ENCODE measurements at places on chromosomes 2 and 18.

- no peak for DNase-seq
These were observed 1.6 kb upstream of the ASIC4 start for GRCh38 chr2:219512524-219513216.

DNA sequence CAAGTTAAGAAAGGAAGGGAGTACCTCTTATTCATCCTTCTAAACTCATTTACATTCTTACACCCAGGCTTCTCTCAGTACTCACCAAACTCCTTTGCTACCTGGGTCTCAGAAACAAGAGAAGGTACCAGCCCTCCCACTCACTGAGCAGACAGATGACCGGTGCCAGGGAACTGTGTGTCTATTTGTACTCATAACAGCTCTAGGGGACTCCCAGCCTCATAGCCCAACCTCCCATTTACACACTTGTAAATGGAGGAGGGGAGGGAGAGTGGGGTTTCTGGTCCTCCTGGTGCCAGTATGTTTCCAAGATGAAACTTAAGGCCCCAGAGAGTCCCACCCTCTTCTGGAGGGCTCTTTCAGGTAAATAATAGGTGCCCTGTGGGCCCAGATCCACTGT, 42.8 kb upstream of the SIGLEC15 start:
- no peak for DNase-seq

GRCh38 chr18:24986666-24987302, 365.2 kb downstream of the ZNF521 start:
- peak; percentile 16 for DNase-seq

DNA sequence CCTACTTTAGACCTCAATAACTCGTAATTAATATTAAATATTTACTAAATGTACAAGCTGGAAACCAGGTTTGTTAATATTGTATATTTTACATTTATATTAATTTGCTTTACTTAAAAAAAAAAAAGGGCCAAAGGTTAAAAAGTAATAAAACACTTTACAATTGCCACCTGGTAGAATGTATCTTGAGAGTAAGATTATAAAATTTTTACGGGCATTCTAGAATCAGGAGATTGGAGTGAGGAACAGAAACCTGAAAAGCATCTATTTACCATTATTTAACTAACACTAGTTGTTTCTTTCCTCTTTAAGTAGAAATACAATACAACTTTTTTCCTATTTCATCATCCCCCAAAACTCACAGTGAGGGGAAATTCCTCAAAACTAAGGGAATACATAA, 15.6 kb upstream of the STRN start:
- DNase-seq: no peak

GRCh38 chr2:138531913-138532312, 30.3 kb downstream of the SPOPL start:
- peak; percentile 59 for DNase-seq

DNA sequence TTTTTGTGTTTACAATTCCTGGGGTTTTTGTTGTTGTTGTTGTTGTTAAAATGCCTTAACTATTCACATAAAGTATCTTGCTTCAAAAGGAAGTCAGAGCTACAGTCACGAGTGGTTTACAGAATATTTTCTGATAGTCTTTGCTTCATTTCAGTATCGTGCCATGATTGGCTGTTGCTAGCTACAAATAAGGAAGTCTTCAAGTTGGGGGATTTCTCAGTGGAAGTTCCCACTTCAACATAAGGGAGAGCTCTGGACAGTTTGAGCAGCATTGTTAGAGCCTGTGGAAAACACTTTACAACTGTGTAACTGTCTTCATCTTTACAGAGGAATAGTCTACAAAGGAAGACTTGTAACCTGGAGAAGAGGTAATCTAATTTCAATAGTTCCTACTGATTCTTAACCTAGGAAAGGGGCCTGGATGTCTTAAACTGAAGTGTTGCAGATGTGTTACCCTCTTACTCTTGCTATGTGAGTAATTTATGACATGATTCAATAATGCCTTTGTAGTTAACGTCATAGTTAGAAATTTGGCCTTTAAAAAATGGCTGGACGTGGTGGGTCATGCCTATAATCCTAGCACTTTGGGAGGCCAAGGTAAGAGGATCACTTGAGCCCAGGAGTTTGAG, 23.4 kb upstream of the TANK start:
- DNase-seq: peak; percentile 40

GRCh38 chr2:187383043-187383800, 64.8 kb downstream of the CALCRL start:
- DNase-seq: peak; percentile 55

- no peak for DNase-seq
These were observed 4.0 kb downstream of the EGR4 start for GRCh38 chr2:73289304-73289703.

DNA sequence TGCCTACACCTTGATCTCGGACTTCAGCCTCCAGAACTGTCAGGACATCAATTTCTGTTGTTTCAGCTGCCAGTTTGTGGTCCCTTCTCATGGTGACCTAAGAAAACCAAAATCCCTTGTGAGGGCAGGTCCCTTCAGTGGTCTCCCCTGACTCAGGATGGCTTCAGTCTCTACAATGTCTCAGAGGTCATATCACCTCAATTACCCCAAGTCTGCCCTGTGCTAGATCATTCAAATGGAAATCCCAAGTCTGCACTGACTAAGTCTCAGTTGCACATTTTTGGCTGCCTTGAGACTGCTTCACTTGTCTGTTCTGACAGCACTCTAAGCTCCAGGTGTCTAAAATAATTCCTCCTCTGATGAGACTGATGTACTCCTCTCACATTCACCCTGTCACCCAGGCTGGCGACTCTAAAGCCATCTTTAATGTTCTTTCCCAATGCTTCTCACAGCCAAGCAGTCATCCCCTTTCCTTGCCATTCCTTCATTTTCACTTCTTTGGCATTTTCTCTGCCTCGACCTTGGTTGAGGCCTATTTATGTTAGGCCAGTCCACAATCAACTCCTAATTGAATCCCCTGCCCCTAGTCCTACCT, 470.8 kb downstream of the DLGAP1 start:
- no peak for DNase-seq

DNA sequence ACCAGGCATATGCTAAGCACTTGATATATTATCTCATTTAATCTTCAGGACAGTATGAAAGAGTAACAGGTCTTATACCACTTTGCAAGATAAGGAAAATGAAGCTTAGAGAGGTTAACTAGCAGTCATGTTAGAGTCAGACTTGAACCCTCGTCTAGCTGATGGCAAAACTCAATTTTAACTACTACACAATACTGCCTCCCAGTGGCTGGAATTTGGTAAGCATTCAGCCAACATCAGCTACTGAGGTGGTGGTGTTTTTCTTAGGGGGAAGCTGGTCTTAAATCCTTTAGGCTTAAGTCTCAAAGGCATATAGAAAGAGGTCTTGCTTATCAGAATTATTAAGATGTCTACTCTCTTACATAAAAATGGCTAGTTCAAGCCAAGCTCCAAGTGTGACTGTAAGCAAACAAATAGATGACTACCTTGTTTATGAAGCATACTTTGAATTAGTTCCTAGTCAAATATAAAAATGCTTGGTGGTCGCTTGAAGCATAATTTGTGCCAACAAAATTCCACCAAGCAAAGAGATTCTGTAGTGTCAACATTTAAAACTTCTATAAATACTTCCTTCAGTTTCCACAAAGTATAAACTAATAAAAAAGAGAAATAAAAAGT, 325.4 kb upstream of the FIGN start:
- peak; percentile 61 for DNase-seq

DNA sequence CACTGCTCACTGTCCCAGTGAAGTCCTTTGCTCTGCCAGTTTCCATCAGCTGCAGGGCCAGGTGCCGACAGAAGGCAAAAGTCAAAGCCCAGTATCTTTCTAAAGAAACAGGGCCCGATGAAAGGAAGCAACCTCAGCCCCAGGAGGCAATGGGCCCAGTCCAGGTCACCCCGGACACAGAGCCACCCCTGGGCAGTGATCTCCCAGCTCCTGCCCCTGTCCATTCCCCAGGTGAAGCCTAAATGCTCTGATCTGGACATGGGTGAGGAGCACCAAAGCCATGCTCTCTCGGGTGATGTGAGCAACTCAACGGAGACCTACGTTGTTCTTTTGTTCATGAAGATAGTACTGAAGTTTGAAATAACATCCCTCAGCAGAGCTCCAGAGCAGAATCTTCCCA, 61.6 kb downstream of the HDAC4 start:
- no peak for DNase-seq

GRCh38 chr18:3213300-3214059, 6.3 kb downstream of the MYOM1 start:
- no peak for DNase-seq

DNA sequence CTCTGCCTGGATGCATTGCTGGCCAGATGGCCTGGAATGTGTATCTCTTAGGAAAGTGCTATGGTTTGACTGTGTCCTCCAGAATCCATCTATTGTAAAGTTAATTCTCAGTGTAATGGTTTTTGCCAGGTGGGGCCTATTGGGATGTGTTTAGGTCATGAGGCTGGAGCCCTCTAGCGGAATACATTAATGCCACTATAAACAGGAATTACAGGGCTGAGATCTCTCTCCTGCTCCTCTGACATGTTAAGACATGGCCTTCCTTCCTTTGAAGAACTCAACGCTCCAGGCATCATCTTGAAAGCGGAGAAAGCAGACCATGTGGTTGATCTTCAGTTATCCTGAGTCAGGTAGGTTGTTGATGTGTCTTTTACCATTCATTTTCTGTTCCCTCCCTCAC, 276.4 kb downstream of the RPIA start:
- DNase-seq: peak; percentile 15

GRCh38 chr18:58862851-58863538, 1.7 kb upstream of the ZNF532 start:
- peak; percentile 66 for DNase-seq

DNA sequence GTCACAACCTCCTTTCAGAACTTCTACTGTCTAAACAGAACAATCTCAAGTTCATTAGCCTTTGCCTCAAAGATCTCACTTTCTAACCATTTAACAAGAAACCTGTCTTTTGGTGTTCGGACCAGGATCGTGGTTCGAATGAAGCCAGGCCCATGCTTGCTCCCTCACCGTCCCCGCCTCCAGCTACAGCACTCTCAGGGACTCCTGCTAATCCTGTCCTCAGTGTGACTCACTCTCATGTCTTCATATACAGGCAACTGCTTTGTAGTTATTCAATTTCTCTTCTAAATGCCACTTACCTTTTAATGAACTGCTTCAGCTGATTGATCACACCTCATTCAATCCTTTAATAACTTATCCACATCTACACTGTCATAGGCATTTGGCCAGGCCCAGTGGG, 15.8 kb downstream of the SERTAD2 start:
- no peak for DNase-seq

GRCh38 chr18:9086015-9086414, 16.5 kb upstream of the NDUFV2 start:
- DNase-seq: no peak

DNA sequence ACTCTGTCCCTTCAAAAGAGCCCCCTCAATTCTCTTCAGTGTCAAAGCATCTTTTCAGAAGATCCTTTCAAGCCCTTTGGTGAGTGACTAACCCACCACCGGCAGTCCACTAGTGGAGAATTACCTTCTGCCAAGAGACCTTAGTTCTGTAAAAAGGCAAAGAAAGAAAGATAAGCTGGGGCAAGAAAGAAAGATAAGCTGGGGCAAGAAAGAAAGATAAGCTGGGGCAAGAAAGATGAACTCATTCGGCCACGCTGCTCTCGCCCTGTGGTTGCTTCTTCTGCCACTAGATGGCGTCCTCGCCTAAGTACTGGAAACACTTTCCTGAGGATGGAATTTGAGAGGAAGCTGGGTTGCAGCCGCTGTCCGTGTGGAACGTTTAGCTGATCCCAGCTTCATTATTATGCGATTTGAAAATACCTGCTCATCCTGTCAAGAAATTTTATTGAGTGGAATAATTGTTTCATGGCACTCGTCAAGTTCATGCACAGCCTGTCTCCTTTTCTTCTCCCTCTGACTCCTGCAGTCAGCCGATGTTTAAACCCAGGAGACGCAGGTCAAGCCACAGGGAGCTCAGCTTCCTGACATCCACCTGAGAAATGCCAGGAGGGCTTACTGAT, 17.3 kb upstream of the ANXA4 start:
- DNase-seq: peak; percentile 83

DNA sequence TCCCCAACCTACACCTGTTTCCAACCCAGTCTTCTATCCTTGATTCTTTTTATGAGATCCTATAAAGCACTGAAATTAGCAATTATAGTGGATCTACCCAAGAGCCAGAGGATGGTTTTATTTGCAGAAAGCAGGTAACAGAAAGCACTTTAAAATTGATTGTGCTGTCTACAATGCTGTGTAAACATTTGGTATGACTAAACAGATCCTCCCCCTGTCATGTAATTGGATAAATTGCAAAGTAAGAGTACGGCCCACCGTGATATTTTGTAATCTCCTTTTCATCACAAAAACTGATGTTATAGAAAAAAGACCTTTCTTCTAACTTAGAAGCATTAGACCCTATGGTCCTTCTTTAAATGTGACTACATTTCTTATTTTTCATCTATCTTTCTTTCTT, 11.3 kb upstream of the PPP3R1 start:
- DNase-seq: no peak

- DNase-seq: no peak
These were observed 70.2 kb downstream of the DLGAP1 start for GRCh38 chr18:4384932-4385331.

DNA sequence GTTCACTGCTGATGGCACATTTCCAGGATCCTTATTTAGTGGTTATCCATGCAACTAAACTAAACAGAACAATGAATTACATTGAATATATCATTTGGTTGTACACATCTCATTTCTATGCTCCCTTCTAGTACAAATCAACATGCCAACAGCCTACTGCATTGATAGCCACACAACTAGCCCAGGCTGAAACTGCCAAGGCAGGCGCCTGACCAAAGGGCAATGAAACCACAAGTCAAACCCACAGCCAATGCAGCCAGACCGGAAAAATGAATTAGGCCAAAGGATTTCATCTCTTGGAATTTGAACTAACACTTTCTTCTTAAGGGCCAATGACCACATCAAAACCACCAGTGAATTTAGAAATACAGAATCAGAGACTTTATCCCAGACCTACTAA, 196.4 kb downstream of the NOL4 start:
- DNase-seq: no peak

GRCh38 chr18:48073211-48073930, 142.9 kb upstream of the SMAD2 start:
- no peak for DNase-seq

DNA sequence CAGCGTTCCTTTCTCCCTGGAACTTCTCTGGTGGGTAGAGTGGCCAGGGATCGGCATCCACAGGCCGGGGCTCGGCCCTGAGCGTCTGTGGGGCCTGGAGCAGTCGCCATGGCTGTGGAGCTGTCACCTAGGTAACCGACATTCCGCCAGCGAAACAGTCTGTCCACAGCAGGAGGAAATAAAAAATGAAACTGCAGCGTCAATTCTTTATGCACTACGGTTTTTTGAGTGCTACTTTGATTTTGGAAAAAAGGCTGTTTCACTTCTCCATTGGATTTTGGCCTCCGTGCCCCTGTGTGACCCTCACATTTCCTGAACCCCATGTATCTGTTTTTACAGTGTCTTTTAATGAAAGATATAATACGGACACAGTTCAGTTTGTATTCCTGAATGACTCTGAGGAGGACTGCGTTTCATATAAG, 163.4 kb downstream of the LDLRAD4 start:
- DNase-seq: peak; percentile 60

GRCh38 chr2:118858485-118859156, 11.2 kb upstream of the EN1 start:
- DNase-seq: no peak

GRCh38 chr18:3216987-3217386, 2.8 kb downstream of the MYOM1 start:
- no peak for DNase-seq

All from fibroblast of the aortic adventitia (primary cell).